ENCODE measurements at places on chromosomes 12 and 14. TPM values are rescaled to one million over a fixed set of nuclear protein-coding genes. Genes with fewer than 3 reads are reported as not detected.
A peak's percentile ranks its signal among the peaks of the same experiment; 100 is the strongest.

GRCh38 chr14:72401632-72402376 is 469.6 kb downstream of the RGS6 start:
- H3K4me3 ChIP-seq, result no peak overlapping the region
- H3K27ac ChIP-seq, result no peak overlapping the region
- no peaks in the 10 kb centered on the region for H3K4me1 ChIP-seq
- no peaks in the 10 kb centered on the region for H3K36me3 ChIP-seq
- no peak for DNase-seq

GRCh38 chr12:62106547-62107185 is 153.5 kb upstream of the USP15 start:
- no peaks in the 10 kb centered on the region for H3K36me3 ChIP-seq
- peaks cover 7% of the 10 kb centered on the region for H3K4me1 ChIP-seq
- no peak overlapping the region for H3K4me3 ChIP-seq
- peak overlapping the region; percentile 47 for H3K27ac ChIP-seq

GRCh38 chr12:71578694-71579258 is 84.9 kb downstream of the ZFC3H1 start:
- no peak for DNase-seq
- peaks cover 8% of the 10 kb centered on the region for H3K4me1 ChIP-seq
- H3K36me3 ChIP-seq, result peaks cover 80% of the 10 kb centered on the region
- H3K27ac ChIP-seq, result no peak overlapping the region
- no peak overlapping the region for H3K4me3 ChIP-seq

- H3K4me1 ChIP-seq, result peaks cover 13% of the 10 kb centered on the region
- no peak overlapping the region for H3K27ac ChIP-seq
- H3K36me3 ChIP-seq, result no peaks in the 10 kb centered on the region
- peak; percentile 38 for DNase-seq
Measured at GRCh38 chr12:81797100-81797499, 38.0 kb upstream of the PPFIA2 start.

DNA sequence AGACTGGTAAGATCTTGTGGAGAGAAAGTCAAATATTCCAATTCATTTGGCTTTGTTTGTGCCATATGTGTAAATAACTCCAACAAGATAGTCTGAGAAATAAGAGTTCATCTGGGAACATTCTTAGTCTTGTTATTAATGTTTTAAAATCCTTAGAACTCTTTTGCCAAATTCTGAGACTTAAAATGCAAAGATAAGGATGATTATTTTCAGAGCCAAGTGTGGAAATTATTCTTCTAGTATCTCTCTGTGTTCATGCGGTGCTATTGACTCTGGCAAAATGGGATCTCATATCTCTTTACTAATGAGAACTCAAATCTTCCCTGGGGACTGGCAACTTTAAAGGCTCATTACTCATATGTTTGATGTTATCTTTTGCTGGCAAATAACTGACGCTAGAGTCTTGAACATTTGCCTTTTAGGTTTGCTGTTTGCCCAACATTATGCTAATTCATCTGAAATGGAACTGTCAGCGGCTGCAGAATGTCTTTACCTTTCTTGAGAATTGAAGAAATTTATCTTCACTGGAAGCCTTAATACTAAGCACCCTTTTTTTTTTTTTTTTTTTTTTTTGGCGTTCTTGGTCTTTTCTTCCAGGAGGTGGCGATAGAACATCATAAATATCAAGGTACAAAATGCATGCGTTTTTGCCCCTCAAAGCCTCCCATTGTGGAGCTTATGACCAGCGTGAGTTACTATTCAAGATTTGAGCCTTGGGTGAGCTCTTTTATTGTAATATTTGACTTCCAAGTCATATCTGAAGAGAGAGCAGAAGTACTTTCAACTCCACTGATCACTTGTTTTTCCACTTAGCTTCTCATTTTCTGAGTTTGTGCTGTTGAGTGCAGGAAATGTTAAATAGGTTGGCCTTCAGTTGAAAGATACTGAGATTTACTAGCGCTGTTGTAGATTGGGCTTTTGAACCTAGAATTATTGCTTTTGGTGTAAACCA is 86.5 kb downstream of the CAND1 start:
- H3K27me3 ChIP-seq, result peaks cover 18% of the 10 kb centered on the region
- H3K4me1 ChIP-seq, result peaks cover 7% of the 10 kb centered on the region
- H3K4me3 ChIP-seq, result no peak overlapping the region
- peak; percentile 51 for DNase-seq

DNA sequence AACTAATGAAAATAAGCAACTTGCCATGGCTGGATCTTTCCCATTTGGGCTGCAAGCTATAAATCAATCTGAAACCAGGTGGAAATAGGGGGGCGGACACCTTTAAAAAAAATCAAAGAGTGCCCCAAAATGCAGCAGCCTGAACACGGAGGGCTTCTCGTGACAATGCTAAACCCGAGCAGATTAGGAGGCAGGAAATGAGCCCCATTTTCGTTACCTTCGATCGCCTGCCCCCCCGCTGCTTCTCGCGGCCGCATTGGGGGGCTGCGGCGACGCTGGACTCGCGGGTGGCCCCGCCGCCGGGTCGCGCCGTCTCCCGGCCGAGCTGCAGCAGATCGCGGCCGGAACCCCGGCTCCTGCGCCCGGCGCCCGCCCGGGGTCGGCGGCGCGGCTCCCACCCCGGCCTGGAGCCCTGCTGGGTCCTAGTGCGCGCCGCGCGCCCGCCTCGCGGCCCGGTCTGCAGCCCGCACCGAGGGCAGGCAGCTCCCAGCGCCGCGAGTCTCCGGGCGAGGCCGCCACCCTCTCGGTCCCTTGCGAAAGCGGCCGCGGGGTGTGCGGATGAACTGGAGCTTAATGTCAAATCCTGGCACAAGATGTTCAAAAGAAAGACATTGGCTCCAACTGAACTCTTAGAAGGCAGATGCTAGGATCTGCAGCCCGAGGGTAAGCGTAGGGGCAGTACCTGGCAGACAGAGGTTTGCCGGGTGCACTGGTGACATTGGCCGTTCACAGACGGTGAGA is 201.9 kb upstream of the FOXN3 start:
- H3K27me3 ChIP-seq, result peaks cover 39% of the 10 kb centered on the region
- H3K36me3 ChIP-seq, result no peaks in the 10 kb centered on the region
- H3K4me3 ChIP-seq, result peak overlapping the region; percentile 94
- no peak overlapping the region for H3K27ac ChIP-seq

GRCh38 chr12:8866429-8866828 is 44.0 kb downstream of the A2ML1 start:
- DNase-seq, result no peak
- peaks cover 9% of the 10 kb centered on the region for H3K36me3 ChIP-seq
- no peaks in the 10 kb centered on the region for H3K4me1 ChIP-seq
- H3K4me3 ChIP-seq, result no peak overlapping the region

- no peaks in the 10 kb centered on the region for H3K36me3 ChIP-seq
- no peak overlapping the region for H3K4me3 ChIP-seq
- DNase-seq, result no peak
Measured at GRCh38 chr12:75738486-75738885, 227.1 kb upstream of the KRR1 start.

GRCh38 chr12:6378709-6379472 is 3.5 kb upstream of the SCNN1A start:
- H3K36me3 ChIP-seq, result no peaks in the 10 kb centered on the region
- H3K27ac ChIP-seq, result no peak overlapping the region
- peaks cover 31% of the 10 kb centered on the region for H3K4me1 ChIP-seq
- H3K27me3 ChIP-seq, result peaks cover 12% of the 10 kb centered on the region

DNA sequence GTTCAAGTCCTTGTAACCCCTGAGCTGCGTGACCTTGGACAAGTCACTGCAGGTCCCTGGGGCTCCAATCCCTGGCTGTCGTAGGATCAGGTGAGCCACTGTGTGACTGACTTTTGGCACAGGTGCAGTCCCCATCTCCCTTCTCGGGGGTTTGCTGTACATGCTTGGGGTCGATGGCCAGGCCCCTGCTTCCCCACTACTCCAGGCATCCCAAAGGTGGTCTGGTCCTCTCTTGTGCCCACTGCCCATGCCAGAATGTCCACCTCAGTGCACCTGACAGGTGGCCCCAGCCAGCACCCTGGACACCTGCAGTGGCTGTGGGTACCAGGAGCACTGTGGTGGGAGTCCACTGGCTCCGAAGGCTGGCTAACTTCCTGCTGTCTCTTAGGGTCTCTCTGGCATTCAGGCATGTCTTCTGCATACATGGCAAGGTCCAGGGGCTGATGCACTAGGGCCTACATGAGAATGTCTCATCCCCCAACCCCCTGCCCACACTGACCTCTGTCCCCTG is 14.7 kb downstream of the FOXN4 start:
- no peaks in the 10 kb centered on the region for H3K36me3 ChIP-seq
- H3K27me3 ChIP-seq, result no peaks in the 10 kb centered on the region
- no peak overlapping the region for H3K27ac ChIP-seq
- DNase-seq, result no peak
- no peaks in the 10 kb centered on the region for H3K4me1 ChIP-seq

DNA sequence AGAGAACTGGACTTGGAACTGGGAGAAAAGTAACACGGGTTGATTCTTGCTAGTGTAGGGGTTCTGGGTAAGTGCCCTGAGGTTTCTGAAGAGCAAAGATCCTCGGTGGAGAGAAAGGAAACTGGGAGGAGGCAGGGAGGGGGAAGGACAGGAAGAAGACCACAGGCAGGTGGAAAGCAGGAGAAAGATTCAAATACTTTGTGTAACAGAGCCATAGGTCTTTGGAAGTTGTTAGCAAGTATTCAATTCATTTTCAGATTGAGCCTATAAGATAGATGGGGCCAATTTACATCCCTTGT is 1.3 kb downstream of the PNP start:
- no peaks in the 10 kb centered on the region for H3K4me1 ChIP-seq
- peaks cover 33% of the 10 kb centered on the region for H3K36me3 ChIP-seq
- H3K4me3 ChIP-seq, result peak overlapping the region; percentile 95
- DNase-seq, result no peak

GRCh38 chr12:3274664-3275063 is 197.5 kb downstream of the TSPAN9 start:
- H3K4me3 ChIP-seq, result no peak overlapping the region
- no peaks in the 10 kb centered on the region for H3K27me3 ChIP-seq
- no peak overlapping the region for H3K27ac ChIP-seq

Gene LPAR5
- total RNA-seq, result 0.59 TPM

Gene TBC1D30
- 1.9 TPM for total RNA-seq

Gene NANOG
- total RNA-seq, result 129 TPM

Gene MGST1
- 357 TPM for total RNA-seq

Gene COL2A1
- 12.4 TPM for total RNA-seq

Gene ATG2B
- 14.1 TPM for total RNA-seq

All from endodermal cell (in vitro differentiated cells).